ENCODE measurements at places on chromosomes 3 and 15.

DNA sequence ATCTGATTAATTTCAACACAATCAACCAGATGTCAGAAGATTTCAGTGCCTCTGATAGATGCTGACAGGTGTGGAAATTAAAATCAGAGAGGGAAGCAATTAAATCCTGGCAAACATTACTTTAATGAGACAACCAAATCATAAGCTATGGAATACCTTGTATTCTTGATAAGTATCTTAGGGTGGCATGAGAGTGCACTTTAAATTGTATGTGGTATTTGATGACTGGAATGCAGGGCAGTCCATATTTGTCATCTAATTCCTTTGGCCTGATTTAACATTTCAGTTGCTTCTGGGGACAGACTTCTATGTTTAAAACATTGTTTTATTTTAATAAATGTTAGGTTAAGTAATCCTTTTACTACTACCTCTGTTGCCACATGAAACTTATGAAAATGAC, 184.1 kb downstream of the LPP start:
- DNase-seq = no peak

DNA sequence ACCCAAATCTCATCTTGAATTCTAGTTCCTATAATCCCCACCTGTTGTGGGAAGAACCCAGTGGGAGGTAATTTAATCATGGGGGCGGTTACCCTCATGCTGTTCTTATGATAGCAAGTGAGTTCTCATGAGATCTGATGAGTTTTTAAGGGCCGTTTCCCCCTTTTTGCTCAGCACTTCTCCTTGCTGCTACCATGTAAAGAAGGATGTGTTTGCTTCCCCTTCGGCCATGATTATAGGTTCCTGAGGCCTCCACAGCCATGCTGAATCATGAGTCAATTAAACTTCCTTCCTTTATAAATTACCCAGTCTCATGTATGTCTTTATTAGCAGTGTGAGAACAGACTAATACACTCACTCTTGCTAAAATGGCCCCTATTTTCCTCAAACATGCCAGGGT, 374.7 kb downstream of the TUSC7 start:
- no peak for DNase-seq

- no peak for DNase-seq
Measured at GRCh38 chr3:23734481-23734880, 71.3 kb upstream of the UBE2E1 start.

DNA sequence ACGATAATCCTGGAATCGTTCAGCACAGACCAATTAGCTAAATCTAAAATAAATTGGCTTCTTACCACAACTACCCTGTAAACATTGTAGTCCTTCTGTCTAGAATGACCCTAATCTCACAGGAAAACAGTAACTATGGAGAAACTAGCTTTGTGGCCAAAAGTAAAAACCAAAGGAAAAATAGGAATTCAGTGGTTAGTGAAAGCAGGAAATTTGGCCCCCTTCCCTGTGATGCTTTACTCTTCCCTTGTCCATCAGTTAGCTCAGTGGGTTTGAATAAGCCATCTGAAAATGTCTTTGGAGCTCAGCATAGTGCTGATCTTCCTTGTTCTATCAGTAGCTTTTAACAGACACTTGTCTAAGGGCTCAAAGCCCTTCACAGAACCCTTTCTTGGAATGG, 1.6 kb downstream of the NMD3 start:
- DNase-seq = no peak

DNA sequence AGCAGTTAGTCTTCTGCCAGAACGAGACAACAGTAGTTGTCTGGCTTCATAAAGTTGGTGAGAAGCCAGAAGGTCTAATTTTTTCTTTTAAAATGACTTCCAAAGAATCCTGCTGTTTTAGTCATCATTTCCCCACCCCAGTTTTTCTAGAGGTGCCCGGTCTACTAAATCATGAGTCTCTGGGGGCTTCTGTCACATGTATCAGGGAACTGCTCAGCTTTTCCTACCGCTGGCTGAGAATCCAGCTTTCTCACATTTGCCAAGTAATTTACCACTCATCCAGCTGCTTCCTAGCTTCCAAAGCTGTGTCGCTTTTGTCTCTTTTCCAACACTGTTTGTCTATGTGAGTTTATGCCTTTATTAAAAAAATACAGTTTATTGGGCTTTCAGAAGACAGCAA, 183.3 kb downstream of the NSUN3 start:
- no peak for DNase-seq

DNA sequence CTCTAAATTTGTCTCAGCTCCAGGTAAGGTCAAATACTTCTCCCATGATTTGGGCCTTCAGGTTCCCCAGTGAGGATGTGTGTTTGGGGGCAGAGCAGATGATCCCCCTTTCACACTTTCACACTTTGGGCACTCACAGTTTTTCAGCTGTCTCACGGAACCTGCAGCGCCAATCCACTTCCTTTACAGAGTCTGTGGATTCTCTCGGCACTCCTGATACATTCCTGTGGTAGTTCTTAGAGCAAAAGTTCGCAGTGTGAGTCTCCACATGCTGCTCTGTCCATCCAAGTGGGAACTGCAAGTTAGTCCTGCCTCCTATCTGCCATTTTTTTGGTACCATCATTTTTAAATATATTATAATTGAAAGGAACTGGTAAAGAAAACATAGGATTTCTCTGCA, 20.2 kb upstream of the CPOX start:
- DNase-seq = no peak

DNA sequence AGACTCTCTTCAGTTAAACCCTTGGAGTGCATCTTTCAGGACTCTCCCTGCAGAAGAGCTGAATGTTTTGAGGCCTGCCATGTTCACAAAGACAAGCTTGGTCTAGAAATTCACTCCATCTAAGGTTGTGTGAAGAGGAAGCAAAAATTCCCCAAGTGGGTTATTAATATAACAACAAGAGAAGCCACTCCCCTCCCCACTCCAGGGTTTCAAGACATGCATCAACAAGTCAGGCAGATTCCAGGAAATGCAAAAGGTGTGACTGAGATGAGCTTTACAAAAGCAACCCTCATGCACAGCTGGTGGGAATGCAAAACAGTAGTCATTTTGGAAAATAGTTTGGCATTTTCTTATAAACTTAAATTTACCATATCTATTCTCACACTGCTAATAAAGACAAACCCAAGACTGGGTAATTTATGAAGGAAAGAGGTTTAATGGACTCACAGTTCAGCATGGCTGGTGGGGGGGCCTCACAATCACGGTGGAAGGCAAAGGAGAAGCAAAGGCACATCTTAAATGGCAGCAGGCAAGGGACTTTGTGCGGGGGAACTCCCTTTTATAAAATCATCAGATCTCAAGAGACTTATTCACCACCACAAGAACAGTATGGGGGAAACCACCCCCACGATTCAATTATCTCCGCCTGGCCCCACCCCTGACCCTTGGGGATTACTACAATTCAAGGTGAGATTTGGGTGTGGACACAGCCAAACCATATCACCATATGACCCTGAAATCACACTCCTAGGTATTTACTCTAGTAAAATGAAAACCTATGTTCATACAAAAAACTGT, 31.3 kb downstream of the TARS3 start:
- DNase-seq = no peak

GRCh38 chr15:56327721-56328502, 37.3 kb upstream of the TEX9 start:
- DNase-seq = no peak

DNA sequence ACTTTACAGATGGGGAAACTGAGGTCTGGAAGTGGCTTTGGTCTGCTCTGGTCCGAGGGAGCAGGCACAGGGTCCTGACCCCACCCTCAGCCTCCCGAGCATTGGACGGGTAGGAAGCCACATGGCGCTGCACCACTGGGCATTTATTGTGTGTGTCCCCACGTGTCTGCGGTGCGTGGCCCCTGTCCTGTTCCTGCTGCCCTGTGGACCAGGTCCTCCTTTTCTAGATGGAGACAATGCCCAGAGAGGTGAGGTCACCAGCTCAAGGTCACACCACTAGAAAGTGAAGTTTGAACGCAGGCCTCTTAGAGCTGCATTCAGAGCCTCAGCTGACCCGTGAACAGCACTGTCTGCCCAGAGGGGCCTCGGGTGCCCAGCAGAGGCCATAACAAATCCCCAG, 26.8 kb downstream of the DUSP7 start:
- no peak for DNase-seq

GRCh38 chr15:65409036-65409631, 13.6 kb downstream of the IGDCC4 start:
- DNase-seq = no peak

GRCh38 chr15:39947401-39948197, 13.7 kb downstream of the EIF2AK4 start:
- DNase-seq = no peak

GRCh38 chr15:68427366-68427765, 4.6 kb downstream of the ITGA11 start:
- no peak for DNase-seq

DNA sequence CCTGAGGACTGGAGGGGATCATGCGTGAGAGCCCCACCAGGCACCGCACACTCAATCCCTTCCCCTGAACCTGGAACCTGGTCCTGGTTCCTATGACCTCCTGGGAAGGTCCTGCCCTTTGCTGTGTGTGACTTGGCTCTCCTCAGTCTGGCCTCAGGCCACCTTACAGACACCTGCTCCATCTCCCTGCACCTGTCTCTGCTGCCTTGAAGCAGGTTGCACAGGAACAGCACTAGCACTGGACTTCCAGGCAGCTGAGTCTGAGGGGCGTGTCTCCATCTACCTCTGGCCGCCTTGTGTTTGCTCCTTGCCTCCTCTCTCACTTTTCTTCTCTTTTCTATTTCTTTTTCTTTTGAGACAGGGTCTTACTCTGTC, 15.4 kb downstream of the PSTPIP1 start:
- no peak for DNase-seq

DNA sequence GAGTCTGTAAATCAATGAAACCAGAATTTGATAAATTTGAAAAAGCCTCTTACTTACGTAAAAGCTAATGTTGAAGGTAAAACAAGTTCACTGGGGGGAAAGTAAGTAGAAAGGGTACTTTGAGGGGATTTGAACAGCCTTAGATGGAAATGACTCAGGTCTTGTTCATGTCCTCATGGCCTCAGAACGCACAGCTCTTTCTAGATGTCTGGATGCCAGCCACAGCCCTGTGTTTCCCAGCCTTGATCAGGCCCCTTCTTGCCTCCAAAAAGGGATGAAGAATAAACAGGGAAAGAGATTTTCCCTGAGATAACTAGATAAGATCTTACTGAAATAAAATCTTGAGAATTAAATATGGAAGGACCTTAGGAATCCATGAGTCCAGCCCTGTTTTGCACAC, 237.1 kb upstream of the GOLGA6L4 start:
- DNase-seq = no peak

DNA sequence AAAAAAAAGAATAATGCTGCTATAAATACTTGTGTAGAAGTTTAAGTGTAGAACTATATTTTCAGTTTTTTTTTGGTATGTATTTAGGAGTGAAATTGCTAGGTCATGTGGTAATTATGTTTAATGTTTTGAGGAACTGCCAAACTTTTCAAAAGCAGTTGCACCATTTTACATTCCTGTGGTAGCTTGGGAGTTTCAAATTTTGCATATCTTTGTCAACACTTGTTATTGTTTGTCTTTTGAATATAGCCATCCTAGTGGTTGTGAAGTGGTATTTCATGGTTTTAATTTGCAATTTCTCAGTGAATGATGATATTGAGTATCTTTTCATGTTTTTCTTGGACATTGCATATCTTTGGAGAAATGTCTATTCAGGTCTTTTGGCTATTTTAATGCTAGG, 30.4 kb downstream of the SKIL start:
- no peak for DNase-seq

DNA sequence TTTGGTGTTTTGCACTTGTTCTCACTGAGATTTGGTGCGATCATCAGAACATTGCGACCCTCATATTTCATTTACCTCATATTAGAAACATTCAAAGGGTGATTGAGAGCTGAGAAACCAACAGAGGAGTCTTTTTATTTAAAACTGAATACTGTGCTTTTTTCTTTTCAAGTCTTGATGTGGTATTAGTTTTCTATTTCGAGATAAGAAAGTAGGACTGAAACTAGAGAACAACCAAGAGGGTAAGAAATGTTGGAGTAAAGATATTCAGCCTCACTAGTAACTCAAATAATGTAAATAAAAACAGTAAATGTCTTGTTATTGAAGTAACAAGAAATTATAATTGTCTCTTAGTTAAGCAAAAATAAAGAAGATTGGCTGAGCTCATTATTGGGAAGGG, 26.5 kb downstream of the EFHB start:
- no peak for DNase-seq

- no peak for DNase-seq
Measured at GRCh38 chr15:54066403-54066802, 88.2 kb downstream of the UNC13C start.

GRCh38 chr3:129277829-129278271, 820 bp upstream of the HMCES start:
- DNase-seq = no peak

GRCh38 chr3:102599819-102600576, 165.2 kb downstream of the ZPLD1 start:
- DNase-seq = no peak

GRCh38 chr3:14130707-14131106, 5.9 kb downstream of the TMEM43 start:
- no peak for DNase-seq

DNA sequence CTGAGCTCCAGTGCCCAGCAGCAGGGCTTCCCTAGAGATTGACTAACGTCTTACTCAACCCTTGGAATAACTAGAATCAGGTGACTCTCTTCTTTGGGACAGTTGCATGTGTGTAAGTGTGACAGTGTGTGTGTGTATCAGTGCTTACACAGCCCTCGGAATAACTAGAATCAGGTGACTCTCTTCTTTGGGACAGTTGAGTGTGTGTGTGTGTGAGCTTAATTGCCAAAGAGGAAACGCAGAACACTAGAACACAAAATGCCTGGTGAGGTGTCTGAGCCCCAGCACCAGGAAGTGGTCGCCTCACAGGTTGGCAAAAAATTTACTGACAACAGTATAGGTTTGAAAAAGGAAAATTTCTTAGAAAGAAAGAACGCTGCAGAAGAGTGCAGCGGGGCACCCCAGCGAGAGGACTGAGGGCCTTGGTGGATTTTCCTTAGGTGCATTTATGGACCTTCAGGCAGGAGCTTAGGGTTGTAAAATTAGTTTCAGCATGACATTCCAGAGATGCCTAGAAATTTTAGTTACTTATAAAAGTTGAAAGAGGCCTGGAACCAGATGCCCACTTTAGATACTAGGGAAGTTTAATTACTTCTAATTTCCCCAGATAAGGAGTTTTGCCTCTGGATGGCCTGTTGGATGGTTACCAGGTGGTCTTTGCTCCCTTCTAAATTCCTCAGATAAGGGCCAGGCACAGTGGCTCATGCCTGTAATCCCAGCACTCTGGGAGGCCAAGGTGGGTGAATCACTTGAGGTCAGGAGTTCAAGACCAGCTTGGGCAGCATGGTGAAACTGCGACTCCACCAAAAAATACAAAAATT, 3.7 kb upstream of the WDR82 start:
- DNase-seq = peak; percentile 34

DNA sequence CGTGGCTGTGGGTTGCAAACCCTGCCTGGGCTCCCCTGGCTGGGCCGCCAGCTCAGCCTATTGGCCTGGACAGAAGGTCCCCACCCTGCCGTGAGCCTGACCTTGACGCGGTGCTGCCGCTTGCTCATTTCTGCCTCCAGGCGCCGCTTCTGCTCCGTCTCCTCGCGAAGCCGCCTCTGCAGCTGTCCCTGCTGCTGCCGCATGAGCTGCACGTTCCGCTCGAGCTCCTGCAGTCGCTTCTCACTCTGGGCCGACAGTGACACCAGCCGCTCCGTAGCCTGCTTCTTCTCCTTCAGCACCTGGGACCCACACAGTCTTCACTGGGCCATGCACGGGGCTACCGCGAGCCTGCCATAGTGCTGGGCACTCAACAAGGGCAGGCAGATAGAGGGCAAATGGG, 21.7 kb downstream of the KIF7 start:
- DNase-seq = no peak
